ENCODE measurements at places on chromosomes 3 and 15.

DNA sequence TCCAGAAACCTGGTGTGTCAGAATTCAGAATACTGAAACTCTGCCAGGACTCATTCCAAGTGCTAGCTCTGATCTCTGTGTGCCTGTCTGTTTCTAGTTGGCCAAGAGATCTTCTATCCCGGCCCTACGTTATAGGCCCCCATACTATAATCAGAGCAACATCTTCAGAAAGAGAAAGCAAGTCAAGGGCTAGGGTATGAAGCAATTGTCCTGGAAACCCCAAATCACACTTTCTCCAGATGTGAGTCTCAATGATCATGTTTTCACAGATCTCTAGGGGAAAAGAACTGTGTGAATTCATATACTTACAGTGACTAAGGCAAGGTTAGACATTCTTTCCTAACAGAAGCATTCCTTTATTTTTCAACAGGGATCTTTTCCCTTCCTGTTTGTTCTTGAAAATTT lies 309.7 kb downstream of the SLC9A9 start:
- no peak for DNase-seq

- no peak for DNase-seq
These were observed 47.2 kb upstream of the ICE2 start for GRCh38 chr15:60526127-60526616.

DNA sequence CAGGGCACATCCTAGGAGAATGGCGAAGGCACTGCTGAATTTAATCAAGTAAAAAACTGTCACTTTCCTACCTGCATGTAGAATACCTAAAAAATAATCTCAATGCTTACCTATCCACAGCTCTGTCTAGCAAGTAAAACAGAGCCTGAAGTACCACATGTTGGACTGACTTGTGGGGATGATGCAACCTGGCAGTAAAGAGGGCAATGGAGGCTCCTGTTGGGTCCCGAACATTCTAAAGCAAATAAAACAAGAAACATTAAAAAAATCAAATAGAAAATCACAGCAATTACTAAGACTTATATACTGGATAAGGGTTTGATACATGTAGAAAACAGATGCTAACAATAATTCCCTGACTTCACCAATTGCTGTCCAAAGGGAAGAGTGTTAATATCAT lies 56.1 kb downstream of the PTPN9 start:
- DNase-seq, result no peak

GRCh38 chr3:152069871-152070270 lies 196.4 kb downstream of the SUCNR1 start:
- no peak for DNase-seq

GRCh38 chr3:157920822-157921700 lies 185.2 kb downstream of the SHOX2 start:
- no peak for DNase-seq

DNA sequence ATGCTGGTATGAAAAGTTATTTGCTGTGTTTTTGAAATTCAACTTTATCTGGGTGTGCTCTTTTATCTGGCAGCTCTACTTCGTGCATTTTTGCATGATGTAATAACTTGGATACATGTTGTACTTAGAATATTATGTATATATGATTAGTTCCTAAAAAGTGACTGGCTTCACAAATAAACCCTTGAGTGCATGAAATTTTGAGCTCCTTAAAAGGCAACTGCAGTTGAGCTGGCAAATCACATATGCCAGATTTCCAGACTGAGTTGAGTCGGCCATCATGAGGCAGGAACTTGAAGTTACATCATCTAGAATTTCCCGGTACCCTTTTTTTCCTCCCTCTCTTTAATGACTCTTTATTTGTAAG lies 162.5 kb downstream of the FNDC3B start:
- no peak for DNase-seq

GRCh38 chr3:126493739-126494138 lies 18.0 kb upstream of the ZXDC start:
- DNase-seq, result no peak

DNA sequence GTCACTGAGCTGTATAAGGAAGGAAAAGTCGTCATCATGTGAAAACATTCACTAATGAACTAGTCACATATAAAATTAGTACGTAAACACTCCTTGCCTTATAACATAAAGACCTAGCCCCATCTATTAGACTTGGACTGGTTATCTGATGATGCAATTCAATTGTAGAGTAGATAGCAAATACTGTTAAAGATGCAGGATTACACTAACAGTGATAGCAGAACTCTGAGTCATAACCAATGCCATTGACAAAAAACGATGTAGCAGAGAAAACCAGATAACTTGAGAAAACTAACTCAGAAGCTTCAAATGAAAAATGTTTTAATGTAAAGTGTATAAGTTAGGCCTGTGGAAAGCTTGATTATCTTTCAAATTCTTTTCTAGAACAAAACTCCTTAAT lies 132.2 kb downstream of the WDR72 start:
- no peak for DNase-seq

GRCh38 chr3:30680789-30681648 lies 74.6 kb downstream of the TGFBR2 start:
- DNase-seq, result no peak

GRCh38 chr15:69359722-69360121 lies 54.4 kb upstream of the KIF23 start:
- no peak for DNase-seq

DNA sequence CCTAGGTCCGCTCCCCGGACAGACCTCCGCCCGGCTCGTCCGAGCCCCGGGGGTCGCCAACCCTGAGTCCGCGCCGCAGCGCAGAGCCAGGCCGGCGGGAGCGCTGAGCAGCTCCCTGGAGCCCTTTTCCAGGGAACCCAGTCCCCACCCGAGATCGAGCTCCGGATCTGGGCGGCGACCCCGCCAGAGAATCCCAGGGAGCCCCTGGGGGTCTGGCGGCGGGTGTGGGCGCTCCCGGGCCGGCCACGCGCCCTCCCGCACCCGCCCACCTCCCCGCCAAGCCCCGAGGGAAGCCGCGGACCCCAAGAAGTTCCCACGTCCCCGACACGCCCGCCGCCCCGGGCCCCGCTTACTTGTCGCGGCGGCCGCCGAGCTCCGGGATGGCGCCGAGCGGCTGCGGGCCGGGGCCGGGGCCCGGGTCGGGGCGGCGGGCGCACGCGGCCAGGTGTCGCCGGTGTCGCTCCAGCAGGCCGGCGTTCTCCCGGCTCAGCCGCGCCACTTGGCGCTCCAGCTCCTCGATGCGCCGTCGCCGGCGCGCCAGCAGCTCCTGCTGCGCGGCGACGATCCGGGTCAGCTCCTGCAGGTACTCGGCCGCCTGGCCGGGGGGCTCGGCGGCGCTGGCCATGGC lies 137.7 kb downstream of the NUP210 start:
- no peak for DNase-seq

GRCh38 chr3:14957153-14957552 lies 9.8 kb downstream of the NR2C2 start:
- DNase-seq, result no peak

GRCh38 chr3:178546079-178546478 lies 9.8 kb downstream of the KCNMB2 start:
- no peak for DNase-seq

GRCh38 chr3:193921465-193921864 lies 214.5 kb upstream of the HES1 start:
- no peak for DNase-seq

DNA sequence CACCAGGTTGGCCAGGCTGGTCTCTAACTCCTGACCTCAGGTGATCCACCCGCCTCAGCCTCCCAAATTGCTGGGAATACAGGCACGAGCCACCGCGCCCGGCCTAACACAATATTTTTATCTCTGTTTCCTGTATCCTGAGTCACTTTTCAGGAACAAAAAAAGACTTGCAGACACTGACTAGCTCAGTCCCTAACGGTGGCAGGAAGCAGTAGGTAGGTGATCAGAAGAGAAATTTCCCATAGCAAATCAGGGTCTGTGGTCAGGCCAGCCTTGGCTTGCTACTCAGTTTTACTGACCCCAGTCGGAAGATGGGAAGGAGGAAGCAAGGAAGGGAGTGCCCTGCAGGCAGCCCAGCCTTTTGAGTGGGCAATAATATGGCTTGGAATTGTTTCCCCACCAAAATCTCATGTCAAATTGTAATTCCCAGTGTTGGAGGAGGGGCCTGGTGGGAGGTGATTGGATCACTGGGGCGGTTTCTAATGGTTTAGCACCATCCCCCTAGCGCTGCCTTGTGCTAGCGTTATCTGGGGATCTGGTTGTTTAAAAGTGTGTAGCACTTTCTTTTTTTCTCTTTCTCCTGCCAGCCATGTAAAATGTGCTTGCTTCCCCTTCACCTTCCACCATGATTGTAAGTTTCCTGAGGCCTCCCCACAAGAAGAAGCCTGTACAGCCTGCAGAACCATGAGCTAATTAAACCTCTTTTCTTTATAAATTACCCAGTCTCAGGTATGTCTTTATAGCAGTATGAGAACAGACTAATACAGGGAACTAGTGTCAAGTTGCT lies 19.5 kb upstream of the CDCP1 start:
- DNase-seq, result no peak

- no peak for DNase-seq
These were observed 12.1 kb upstream of the TEX9 start for GRCh38 chr15:56353119-56353518.

- DNase-seq, result no peak
These were observed 120.4 kb upstream of the IQSEC1 start for GRCh38 chr3:13193320-13194284.

GRCh38 chr3:68176600-68176999 lies 522.2 kb upstream of the SUCLG2 start:
- no peak for DNase-seq

DNA sequence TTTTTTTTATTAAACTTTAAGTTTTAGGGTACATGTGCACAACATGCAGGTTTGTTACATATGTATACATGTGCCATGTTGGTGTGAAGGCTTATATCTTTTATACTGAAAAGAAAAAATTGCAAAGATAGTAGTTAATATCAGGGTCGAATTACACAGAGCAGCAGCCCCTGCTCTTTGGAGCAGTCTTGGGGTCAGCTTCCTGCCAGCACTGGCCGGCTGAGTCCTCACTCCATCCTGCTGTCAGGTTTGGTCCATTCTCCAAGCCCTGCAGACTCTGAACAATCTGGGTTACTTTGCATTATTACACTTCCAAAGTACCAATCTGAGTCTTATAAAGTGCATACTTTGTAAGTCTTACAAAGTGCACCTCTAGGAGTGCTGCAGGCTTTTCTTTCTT lies 66.0 kb downstream of the COL8A1 start:
- no peak for DNase-seq

DNA sequence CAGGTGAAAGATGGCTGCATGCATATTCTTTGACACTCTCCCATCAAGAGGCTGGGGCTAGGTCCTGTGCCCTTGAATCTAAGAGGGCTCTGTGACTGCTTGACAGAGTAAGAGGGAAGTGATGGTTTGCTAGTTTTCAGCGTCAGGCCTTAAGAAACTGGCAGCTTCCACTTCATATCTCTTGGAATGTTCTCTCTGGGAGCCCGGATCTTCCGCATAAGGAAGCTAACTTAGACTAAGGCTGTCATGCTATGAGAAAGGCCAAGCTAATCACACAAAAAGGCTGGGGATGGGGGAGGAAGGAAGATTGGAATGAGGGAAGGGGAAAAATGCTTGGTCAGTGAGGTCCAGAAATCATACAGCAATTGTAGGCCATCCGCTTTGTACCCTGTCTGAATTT lies 50.0 kb downstream of the MB21D2 start:
- no peak for DNase-seq

DNA sequence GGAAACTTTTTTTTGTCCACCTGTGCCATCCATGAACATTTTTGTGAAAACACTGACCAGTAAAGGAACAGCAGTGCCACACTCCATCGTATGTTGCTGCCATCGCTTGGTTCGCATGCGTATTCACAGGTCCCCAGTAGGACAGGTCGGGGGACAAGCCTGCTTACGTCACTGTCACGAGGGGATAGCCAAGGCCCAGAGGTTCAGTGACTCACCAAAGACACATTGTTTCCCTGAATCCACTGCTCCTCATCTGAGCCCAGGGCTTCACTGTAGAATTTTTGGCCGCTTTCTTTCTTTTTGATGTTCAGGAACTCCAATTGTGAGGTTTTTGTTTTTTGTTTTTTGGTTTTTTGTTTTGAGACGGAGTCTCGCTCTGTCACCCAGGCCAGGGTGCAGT lies 5.9 kb downstream of the ADPRH start:
- no peak for DNase-seq

- no peak for DNase-seq
These were observed 264.6 kb downstream of the RORA start for GRCh38 chr15:60964527-60964926.

DNA sequence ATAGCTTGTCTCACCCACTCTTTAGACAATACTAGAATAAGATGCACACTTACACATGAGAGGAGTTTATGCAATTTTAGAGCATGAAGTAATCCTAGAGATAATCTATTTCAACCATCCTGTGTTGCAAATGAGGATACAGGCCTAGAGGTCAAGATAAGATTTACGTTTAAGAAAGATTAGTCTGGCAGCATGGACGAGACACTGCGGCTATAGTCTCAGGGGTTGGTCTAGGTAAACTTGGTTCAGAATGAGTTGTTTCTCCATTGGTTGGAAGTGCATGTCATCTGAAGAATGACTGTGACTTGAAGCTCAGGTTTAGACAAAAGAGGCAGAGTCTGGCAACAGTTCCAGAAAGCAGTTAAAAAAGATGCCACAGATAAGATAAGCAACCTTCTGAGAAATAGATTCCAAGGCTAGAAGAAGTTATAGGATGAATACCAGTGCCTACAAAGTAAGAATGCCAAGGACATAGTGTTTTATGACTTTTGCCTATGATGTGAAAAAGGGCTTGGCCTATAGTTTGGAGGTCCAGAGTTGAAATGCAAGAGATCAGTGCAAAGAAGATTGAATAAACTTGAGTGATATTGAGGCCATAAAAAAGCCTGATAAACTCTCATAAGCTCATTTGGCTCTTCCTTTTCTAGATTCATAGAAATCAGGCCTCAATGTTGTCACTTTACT lies 631.0 kb downstream of the SQOR start:
- no peak for DNase-seq

DNA sequence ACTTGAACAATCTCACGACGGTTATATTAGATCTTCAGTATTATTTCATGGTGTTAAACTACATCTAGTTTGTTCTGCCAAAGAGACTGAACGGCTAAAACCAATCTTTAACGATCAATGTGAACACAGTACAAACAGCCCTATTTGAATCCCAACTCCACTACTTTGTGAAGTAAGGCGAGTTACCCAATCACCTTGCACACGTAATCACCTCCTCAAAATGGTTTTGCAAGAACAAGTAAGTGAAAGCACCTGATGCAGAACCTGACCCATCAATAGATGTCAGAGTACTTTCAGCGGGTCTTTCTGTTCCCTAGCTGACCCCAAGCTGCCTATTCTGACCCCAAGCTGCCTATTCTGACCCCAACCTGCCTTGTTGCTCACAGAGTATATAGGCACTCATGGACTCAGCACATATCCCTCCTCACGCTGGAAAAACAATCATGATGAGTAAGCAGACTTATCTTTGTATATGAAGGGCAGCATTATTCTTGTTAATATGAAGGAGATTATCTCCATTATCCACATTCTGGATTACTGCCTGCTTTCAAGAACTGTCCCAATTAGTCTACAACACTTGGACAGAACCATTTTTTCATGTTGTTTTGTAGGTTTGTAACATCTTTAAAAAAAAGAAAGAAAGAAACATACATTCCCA lies 3.7 kb downstream of the KPNA1 start:
- DNase-seq, result peak; percentile 55

Data from retinal pigment epithelial cell (primary cell).